Lung microvascular endothelial cell (primary cell): ENCODE measurements at places on chromosomes 1 and 21.
A peak's percentile ranks its signal among the peaks of the same experiment; 100 is the strongest.

DNA sequence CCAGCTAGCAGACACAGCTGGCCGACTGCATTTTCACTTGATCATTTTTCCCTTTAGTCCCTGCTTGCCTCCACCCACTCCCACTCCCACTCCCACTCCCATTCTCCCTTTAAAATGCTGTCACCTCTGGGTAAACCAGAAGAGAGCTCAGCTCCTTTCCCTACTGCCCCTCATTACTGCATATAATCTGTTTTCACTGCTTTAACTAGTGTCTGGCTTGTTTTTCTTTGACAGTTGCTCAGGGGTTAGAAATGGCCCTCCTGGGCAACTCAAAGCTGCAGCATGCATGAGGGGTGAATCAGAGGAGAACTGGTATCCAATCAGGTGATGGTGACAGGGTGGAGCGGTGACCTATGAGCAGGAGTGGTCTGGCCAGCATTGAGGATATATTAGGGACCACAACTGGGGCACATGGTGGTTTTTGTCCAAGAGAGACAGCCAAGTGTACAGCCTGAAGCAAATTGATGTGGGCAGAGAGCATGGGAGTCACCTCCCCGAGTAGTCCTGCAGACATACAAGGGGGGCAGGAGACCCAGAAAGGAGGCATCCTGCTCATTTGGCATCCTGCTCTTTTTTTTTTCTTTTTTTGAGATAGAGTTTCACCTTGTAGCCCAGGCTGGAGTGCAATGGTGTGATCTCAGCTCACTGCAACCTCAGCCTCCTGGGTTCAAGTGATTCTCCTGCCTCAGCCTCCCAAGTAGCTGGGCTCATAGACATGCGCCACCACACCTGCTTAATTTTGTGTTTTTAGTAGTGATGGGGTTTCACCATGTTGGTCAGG, 42.6 kb upstream of the SRSF10 start:
- DNase-seq = peak; percentile 32

DNA sequence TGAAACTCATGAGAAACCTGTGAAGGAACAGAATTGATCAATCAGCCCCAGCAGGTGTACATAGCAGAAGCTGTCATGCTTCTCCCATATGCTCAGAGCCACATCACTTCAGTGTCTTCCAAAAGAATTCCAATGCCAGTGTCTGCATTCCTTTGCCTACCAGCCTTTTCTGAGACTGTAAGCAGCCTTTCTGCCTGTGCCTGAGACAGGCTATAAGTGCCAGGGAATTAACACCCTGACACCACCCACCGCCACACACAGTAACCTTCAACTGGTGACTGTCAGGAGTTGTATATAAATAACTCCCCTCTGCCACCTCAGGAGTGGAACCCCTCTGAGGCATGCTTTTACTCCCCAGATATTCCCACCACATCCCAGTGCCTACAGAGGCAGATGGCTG, 38.1 kb upstream of the SLAMF9 start:
- DNase-seq = no peak

GRCh38 chr1:3585940-3586568, 25.3 kb downstream of the MEGF6 start:
- no peak for DNase-seq

- DNase-seq = no peak
Observed at GRCh38 chr1:53902235-53903138, 8.5 kb downstream of the DIO1 start.

- no peak for DNase-seq
Observed at GRCh38 chr21:45835301-45836267, 146.0 kb upstream of the COL6A1 start.

DNA sequence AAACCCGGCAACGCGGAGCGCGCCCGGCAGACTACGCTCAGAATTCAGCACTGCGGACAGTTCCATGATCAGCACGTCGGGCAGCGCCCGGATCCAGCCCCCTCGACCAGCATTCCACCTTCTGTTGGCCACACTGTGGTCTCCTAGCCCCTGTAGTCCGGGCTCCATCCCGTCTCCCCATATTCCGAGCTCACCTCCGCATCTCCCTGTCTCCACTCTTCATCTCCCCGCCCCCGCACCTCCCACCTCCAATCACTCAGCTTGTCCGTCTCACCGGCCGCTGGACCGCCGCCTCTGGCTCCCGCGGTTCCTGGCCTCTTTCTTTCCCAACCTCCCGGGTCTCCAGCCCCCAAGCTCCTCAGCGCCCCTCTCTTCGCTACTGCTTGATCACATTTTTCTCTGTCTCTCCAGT, 500 bp downstream of the EPHA10 start:
- DNase-seq = peak; percentile 48

GRCh38 chr1:246843876-246844275, 87.9 kb downstream of the AHCTF1 start:
- no peak for DNase-seq

- no peak for DNase-seq
Observed at GRCh38 chr21:42515708-42516502, 2.3 kb downstream of the SLC37A1 start.

DNA sequence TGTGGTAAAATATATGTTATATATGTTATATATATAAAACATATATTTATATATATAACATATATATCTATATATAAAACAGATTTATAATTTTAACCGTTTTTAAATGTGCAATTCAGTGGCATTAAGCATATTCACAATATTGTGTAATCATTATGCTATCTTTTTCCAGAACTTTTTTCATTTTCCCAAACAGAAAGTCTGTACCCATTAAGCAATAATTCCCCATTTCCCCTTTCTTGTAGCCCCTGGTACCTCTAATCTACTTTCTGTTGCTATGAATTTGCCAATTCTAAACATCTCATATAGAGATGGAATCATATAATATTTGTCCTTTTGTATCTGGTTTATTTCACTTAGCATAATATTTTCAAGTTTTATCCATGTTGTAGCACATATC, 10.7 kb upstream of the ARHGEF11 start:
- no peak for DNase-seq

DNA sequence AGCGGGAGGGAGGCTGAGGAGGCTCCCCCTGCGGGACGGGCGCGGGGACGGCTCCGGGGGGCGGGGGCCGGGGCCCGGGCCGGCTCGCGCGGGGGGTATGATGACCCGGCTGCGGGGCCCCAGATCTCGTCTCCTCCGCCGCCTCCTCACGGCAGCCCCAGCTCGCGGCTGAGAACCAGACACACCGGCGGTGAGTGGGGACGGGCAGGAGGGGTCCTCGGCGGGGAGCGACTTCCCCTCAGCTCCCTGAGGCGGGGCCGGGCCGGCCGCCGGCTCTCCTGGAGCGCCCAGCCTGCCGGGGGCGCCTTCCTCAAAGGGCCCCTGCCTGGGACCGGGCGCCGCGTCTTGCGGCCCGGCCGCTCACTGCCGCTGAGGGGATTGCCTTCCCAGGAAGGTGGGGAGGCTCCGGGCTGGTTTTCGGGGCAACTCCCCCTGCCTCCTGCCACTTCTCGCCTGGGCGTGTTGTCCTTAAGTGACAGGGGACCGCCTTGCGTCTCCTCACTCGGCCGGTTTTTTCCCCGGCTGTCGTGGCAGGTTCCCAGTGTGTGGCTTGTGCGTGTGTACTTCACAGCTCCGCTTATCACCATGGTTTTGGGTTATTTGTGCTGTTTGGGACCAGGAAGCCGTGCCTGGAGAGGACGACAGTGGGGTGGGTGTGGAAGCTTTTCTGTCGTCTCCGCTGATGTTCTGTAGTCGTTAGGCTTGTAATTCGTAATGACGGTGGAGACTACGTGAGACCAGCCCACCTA, 800 bp downstream of the HIPK1 start:
- peak; percentile 56 for DNase-seq

DNA sequence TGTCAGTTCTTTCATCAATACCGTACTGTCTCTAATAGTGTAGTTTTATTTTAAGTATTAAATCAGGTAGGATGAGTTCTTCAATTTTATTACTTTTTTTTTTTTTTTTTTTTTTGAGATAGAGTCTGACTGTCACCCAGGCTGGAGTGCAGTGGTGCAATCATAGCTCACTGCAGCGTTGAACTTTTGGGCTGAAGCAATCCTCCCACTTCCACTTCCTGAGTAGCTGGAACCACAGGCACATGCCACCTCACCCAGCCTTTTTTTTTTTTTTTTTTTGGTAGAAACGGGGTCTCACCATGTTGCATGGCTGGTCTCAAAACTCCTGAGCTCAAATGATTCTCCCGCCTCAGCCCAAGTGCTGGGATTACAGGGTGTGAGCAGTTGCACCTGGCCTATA, 44.3 kb downstream of the INAVA start:
- DNase-seq = no peak

GRCh38 chr21:24255591-24255990, 1351.7 kb downstream of the MRPL39 start:
- DNase-seq = no peak

DNA sequence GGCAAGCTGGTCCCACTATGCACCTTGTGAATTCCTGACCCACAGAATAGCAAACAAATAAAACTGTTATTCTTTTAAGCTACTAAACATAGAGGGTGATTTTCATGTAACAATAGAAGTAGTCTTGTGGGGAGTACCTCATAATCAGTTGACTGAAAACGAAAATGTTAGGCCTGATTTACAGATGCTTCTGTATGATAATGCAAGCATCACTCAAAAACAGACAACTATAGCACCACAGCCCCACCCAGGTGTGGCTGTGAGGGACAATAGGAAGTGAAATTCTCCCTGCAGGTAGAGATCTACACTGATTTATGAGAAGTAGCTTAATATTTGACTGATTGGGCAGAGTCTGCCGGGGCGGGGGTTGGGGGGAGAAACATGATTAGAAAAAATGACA, 26.5 kb upstream of the KRTAP19-8 start:
- no peak for DNase-seq

GRCh38 chr1:229694053-229694693, 68.1 kb downstream of the URB2 start:
- no peak for DNase-seq

DNA sequence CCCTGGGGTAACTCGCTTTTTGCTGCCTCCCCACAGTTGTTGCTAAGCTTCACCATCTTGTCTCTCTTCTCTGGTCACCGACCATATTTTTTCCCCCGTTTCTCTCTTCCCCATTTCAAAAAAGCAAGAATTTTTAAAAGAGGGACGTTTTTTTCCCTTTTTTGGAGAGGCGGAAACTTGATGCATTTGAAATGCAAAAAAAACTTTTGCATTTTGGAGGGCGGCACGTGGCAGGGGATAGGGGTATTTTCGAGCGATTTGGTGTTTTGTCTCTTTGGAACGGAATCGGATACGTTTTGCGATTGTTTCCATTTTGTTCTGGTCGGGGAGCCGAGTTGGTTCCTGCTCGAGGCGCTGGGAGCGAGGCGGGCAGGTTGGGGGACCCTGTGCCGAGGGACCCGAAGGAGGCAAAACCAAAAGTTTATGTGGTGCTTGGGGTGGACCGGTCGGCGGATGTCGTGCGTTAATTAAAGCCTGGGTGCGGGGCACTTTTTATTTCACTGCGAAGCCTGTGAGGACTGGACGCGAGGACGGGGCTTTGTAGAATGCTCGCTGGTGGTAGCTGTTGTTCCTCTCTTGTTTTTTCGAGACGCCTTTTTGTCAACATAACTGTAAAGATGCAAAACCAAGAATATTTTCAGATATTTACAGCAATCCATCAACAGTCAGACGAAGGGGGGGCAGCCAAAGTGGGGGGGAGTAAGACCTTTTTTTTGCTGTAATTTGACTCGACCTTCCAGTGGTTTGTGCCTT, 884 bp downstream of the H3-3A start:
- peak; percentile 58 for DNase-seq

GRCh38 chr1:170790651-170791071, 126.7 kb downstream of the PRRX1 start:
- no peak for DNase-seq

DNA sequence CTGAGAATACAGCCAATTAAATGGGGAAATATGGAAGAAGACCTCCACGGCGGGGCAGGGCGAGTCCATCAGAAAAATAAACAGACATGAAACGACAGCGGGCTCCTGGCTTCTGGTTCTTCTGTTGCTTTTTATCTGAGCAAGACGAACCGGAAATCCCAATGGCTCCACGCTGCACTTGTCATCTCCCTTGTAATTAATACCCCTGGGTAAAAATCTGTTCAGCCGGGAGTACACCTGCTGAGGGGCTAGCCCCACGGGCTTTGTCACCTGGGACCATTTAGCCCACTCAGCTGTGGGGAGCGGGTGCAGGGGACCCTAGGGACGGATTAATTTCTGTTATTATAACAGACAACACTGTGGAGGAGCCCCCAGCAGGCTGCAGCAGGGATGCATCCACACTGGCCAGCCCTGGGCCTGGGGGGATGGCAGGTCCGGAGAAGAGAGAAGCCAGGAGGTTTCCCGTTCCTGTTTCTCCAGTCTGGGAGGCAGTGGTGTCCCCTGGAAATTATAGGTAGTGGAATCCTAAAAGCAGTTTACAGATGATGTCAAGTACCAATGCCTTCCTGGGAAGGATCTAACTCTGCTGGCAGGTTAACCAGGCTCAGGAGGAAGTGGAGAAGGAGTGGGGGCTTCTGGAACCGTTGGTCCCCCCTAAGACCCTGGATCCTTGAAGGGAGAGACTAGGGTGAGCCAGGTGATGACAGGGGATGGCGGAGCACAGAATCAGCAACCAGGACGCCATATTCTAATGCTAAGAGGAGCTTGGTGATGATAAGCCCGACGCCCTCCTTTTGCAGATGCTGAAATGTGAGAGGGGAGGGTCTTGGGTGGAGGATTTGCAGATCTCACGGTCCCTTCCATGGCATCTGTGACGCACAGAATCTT, 566.1 kb downstream of the PTPRU start:
- DNase-seq = peak; percentile 11

GRCh38 chr1:12196641-12197482, 30.1 kb downstream of the TNFRSF1B start:
- no peak for DNase-seq

DNA sequence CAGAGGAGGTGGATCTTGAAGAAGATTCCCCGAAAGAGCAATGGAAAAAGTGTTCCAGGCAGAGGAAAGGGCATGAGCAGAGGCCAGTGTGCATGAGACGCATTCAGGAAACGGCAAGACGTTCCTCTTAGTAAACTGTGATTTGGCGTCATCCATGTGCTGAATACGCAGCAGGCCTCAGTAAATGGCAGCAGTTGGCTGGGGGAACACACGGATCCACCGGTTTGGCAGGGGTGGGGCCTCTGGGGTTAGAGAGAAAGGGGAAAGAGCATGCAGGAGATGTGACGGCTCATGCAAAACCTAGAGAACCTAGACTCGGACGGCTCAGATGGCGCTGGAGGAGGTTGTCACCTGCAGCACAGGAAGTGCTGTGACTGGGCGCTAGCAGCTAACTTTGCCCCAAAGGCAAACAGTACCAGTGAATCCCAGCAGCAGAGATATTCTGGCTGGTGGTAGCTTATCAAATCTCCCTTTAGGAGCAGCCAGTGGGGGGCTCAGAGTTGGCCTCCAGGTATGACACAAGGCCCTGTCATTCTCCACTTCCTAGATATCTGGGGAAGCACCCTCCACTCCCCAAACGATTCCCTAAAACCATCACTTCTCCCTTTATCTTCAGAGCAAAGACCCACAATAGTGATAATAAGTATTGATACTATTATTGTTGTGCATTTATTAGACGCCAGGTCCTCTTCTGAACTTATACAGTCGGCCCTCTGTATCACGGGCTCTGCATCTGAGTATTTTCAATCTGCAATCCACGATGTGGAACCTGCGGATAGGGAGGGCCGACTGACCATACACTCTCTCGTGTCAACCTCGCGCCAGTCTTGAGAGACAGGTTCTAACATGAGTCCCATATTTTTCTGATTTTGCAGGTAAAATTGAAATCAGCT, 7.6 kb downstream of the LAPTM5 start:
- DNase-seq = no peak

- no peak for DNase-seq
Observed at GRCh38 chr1:180630408-180631193, 1.2 kb upstream of the XPR1 start.

GRCh38 chr1:48018799-48019198, 21.6 kb upstream of the TRABD2B start:
- no peak for DNase-seq
